ENCODE measurements at places on chromosomes 2 and 18.
A peak's percentile ranks its signal among the peaks of the same experiment; 100 is the strongest.

DNA sequence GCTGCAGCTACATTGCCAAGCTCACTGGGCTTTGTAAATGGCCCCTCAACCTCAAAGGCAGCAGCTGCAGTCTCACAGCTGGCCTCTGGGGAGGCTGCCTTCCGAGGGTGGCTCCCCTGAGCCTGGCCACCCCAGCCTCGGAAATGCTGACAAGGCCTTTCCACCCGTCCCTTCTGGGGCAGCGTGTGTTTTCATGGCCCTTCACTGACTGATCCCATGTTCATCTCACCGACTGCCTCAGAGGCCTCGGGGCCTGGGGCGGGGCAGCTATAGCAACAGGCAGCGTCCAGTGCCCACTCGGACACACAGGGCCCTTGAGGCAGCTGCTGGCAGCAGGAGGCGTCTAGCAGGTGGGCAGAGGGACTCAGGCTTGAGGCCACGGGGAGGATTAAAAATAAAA lies 149.7 kb downstream of the GLI2 start:
- no peak for DNase-seq

DNA sequence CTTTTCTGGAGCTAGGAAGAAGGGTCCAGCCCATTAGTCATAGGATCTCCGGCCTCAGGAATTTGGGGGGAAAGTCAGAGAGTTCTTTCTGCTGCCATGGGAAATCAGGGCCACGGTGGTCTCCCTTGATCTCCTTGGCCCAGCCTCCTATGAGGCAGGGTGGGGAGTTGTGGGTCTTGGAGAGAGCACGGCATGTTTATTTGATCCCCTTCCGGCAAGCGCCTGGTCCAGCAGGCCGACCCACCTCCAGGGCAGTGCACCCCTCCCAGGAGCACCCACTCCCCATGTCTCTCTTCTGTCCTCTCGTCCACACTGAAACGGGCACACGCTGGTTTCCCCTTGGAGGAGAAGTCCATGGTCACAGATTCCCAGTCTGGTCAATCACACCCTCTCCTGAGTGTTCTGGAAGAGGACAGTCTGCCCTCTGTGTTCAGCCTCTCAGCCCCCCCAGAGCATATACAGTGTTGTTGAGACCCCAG lies 464.6 kb upstream of the HS6ST1 start:
- DNase-seq = no peak

GRCh38 chr2:236579746-236580315 lies 10.2 kb downstream of the ACKR3 start:
- no peak for DNase-seq

- no peak for DNase-seq
These were observed 3.7 kb upstream of the FEV start for GRCh38 chr2:218988650-218989049.

DNA sequence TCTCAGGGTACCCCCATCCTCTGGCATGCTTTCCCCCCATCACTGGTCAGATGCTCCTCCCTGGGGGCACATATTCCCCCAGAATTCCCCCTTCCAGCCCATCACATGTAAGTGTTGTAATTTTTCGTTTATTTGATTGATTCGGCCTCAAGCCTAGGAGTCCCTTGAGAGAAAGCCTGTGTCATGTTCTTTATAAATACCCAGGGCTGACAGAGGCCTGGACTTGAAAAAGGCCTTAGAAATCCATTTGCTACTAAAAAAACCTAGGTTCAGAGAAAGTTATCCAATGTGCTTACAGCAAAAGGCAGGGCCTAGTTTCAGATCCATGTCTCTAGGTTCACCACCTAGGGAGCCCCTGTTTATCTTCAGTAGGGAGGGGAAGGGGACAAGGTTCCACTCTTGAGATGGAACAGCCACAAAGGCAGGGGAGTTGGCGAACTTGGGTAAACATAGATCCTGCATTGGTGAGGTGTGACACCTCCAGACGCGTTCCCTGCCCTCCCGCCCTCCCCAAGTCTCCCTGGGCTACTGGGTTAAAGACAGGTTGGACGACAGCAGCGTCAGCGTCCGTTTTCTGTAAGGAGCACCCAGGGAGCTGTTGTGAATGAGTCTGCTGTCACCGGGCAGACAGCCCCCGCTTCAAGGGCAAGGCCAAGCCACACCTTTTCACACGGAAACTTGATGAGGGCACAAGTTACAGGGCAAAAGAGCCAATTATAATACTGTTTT lies 147.8 kb downstream of the EN1 start:
- DNase-seq = no peak

GRCh38 chr2:5074733-5075132 lies 617.5 kb upstream of the SOX11 start:
- DNase-seq = no peak

DNA sequence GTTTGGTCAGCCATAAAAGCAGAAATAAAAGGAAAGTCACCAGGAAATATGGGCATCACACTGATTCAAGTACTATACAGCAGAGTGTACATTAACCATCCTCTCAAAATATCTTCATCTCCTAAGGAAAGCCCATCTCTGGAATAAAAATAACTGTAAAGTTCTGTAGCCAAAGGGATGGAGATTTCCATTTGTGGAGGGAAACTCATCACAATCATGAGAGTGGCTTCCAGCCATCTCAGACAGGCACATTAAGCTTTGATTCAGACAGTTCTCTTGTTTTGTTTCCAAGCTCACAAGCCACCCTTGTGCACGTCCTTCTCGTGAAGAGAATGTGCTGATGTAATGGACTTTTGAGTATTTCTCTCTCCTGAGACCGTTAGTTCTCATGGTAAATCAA lies 695.5 kb downstream of the LRRTM4 start:
- DNase-seq = no peak

DNA sequence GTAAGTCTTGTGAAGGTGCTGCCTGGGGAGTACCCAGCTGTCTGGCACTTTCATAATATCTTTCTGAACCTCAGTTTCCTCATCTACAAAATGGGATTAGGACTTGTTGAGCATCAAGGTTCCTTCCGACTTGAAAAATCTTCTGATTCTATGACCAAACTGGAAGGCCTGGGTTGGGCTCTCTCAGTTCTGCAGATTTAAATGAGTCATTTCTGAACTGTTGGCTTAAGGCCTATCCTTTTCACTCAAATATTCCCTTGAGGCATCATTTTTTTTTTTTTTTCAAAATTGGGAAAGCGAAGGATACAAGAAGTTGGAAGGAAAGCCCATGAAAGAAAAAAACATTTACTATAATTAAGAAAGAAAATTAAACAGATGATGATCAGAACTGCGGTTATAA lies 40.8 kb upstream of the CYP1B1 start:
- DNase-seq = no peak

- no peak for DNase-seq
These were observed 16.0 kb downstream of the SLC20A1 start for GRCh38 chr2:112661656-112662305.

DNA sequence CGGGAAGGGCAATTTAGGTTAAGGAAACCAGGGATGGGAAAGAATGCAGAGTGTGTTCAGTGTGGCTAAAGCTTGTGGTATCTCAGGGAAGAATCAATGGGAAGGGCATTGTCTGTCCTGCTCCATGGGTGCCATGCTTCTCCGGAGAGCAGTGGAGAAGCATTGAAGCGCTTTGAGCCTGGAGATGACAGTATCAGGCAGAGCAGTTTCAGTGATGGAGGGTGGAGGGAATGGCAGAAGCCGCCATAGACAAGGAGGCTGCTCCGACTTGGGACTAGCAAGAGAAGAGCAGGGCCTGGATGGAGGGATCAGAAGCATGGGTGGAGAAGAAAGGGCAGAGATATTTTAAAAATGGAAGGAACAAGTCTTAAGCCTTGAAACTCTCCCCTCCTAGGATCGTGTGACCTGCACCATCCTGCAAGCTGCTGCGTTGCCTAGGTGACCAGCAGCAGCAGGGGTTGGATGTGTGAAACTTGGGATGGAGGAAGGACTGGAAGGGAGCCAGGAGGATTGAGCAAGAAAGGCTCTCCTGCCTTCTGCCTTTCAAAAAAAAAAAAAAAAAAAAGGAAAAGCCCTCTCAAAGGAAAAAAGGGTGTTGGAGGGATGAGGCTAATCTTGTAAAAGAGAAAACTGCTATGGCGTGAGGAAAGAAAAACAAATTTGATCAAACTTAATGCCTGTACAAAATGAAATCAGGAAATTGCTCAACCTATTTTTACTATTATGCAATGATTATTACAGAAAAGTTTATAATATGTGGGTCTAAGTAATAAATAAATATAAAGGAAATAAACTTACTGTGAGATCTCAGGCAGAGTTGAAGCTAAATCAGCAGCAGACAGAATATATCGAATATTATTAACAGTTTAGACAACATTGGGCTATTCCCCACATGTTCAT lies 493.8 kb upstream of the NRP2 start:
- DNase-seq = no peak

DNA sequence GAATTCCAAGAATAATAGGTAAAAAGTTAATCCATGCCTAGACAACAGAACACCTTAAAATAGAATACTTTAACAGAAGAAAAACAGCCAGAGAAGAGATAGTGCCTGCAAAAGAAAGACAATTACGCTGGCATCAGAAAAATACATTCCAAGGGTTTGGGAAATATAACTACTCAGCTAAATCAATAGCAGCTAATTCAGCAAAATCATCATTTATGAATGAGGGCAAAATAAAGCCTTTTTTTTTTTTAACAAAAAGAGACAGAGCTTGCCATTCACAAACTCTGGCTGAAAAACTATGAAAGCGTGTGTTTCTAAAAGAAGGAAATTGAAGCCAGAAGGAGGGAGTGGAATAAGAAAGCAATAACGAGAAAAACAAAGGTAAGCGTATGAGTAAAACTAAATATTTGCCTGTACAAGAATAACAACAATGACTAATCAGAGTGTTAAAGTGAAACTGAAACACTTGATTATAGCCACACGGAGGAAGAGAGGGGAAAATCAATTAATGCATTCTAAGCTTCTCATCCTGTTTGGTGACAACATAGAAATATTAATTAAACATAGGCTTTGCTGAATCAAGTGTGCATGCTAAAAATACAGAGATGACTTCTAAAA lies 90.2 kb downstream of the EHD3 start:
- no peak for DNase-seq

DNA sequence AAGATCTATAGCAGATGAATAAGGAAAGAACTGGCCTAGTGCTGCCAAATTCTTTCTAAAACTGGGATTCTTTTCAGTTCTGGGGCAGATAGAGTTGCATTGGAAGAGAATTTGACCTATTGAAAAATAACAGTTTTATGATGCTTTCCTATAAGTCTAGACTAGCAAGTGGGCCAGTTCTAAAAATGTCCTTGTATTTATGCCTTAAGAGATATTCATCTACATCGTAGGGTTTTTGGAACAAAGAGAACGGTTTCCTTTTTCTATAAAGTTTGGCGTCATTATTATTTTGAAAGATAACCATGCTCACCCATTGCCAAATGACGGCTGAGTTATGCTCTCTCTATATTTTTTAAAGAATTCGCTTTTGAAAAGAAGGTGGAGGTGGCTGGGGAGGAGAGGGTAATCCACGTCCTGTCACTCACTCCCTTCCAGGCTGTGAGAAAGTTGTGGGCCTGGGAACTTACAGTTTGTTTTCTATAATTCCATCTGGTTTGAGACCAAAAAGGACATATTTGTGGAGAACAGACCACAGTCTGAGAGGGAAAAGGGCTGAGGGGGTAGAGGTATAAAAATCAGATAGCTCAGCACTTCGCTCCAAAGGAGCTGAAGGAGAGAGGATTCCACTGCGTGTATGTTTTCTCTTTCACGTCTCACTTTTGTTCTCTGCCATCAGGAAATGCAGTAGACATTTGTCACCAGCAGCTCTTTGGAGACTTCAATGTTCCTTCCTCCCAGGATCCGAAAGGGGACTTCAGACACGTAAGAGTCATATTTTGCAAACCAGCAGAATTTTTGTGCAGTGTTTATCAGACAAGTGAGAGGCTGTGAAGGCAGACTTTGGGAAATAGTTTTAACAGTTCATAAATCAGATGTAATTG lies 281.9 kb upstream of the FN1 start:
- no peak for DNase-seq

DNA sequence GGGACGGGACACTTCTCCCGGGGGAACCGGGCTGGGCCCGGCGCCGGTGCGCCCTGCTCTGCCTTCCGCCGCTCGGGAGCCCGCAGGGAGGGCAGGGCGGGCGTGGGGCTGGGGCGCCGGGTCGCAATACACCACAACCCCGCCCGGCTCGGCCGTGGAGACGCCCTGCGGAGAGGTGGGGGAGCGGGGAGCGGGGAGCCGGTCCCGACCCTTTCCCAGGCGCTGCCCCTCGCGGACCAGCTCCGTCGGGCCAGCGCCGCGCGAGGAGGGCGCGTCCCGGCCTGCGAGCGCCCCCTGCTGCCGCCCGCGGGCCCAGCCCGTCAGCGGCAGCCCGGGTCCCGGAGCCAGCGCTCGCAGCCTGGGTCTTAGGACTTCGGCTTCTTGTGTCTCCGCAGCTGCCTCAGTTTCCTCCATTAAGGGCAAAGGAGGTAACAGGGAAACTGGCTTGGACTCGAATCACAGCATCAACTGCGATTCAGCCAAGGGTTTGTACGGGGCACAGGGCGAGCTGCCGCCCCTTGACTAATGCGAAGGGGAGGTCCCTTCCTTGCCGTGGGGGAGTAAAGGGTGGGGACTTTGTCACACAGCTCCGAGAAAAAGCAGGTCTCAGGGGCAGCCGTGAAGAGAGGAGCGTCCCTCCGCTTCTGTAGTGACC lies 635 bp upstream of the ADRA2B start:
- peak; percentile 51 for DNase-seq

Data from activated T-cell treated with anti-CD3 and anti-CD28 coated beads for 1 hour (primary cell).